LHCN-M2 (cell line): ENCODE measurements at places on chromosomes 3 and 15.

GRCh38 chr3:12495749-12496452 is 11.6 kb downstream of the TSEN2 start:
- DNase-seq, result no peak

- peak; percentile 17 for DNase-seq
These were observed 222.3 kb downstream of the MEIS2 start for GRCh38 chr15:36877796-36878683.

DNA sequence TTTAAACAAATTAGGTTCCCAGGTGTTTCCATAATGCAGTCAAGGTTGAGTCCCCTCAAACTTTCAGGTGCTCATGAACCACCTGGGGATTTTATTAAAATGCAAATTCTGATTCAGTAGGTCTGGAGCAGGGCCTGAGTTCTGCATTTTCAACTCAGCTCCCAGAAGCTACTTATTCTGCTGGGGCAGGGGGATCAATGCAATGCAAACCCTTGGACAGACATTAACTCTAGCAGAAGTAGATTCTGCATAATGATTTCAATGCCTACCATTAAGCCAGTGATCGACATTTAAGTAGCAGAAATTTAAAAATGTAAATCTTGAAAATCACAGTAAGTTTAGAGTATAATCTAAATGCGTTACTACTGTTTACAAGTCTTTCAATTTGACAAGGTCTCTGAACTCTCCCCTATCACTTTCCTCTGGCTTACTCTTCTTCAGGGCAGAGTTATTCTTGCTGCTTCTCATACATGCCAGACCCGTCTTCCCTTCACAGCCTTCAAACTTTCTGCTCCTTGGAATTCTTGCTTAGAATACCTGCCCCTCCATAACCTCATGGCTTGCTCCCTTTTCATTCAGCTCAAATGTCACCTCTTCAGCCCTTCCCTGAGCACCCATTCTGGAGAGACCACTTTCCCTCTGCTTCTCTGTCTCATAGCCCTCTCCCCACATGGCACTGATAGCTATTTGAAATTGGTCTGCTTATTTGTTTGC is 19.3 kb upstream of the DPPA4 start:
- DNase-seq, result no peak

DNA sequence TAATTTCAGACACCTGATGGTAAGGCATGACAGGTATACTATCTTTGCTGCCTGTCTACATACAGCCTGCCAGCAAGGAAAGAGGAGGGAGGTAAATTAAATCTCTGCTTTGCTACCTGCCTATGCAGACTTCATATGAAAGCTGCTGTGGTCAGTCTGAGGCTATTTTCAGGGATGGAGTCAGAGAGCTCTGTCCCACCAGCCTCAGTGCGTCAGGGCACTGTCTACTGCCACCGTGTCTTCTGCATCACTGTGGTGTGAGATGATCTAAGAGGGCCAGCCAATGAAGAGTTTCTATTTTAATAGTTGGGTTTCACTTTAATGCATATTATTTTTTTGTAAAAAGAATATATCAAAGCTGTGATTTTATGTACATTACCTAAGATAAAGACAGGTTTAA is 125.6 kb downstream of the CADPS start:
- no peak for DNase-seq
